ENCODE measurements at places on chromosomes 7 and 10.

GRCh38 chr7:111833466-111833865, 271.2 kb upstream of the IMMP2L start:
- DNase-seq = no peak

DNA sequence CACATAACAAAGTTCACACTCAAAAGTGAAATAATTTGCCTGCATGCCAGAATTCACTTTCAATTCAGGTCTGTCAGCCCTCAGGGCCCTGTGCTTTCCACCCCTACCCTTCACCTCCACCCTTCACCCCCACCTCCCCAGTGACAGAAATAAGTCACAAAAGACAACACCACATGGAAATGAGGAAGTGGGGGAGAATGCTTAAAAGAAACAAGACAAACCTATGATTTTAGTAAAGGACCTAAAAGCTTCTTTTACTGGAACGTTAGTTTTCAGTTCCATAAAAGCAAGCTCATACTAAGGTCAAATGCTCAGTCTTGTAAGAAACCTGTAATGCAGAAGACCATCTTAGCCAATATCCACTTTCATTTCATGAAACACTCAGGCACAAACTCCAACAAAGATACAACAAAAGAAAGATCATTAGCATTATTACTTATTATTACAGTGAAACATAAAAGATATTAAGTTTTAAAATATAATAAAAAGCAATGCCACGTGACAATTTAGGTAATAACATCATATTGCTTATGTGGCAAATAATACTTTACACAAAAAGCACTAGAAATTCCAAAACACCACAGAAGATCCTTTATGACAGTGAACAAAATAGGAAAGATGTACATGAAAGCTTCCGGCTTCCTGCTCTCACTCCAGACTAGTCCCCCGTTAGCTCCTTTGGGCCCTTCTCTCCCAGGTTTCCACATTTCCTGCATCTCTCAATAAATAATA, 112.1 kb downstream of the LMBR1 start:
- DNase-seq = no peak

DNA sequence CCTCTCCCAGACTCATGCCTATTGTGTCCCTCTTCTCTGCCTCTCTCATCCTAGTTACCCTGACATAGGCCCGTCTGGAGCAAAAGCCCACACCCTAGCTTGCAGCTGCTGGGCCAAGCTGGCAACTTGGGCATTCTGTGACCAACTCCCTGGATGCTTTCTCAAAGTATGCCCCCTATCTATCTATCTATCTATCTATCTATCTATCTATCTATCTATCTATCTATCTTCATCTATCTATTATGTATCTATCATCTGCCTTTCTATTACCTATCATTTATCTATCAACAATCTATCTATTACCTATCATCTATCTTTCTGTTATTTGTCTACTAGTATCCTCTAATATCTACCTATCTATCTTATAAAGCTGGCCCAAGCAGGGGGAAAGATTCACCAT, 45.4 kb upstream of the COL13A1 start:
- DNase-seq = no peak

DNA sequence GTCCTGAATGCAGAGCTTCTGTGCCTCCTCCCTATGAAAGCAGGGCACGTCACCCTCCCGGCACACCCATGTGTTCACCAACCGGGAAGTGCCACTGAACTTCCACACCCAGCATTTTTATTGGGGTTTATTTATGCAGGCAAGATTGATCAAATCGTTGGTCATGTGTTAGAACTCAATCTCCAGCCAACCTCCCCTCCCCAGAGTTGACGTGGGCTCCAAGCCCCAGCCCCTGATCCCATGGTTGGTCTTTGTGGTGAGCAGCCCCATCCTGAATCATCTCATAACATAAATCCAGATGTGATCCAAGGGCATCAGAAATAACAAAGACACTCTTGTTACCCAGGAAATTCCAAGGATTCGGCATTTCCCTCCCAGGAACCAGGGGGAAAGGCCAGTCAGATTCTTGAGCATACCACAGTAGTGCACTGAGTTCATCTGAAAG, 151.2 kb downstream of the TPST1 start:
- DNase-seq = no peak

DNA sequence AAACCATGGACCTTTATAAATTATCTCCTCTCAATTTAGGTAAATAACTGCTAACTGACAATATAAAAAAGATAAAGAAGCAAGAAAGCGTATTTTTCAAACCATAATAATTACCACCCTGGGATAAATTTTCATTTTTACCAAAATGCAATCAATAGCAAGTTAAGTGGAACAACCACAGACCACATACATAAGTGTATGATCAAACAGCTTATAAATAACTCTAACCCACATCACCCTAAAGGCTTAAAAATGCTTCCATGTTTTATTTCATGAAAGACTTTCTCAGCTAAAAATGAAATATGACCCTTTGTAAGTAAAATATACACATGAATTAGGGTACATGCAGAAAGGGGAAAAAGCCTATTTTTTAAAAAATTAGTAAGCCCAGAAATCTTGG, 156.5 kb downstream of the SGMS1 start:
- no peak for DNase-seq

- no peak for DNase-seq
Observed at GRCh38 chr10:122234416-122234815, 36.7 kb upstream of the BTBD16 start.

- DNase-seq = no peak
Observed at GRCh38 chr7:47260270-47260669, 321.6 kb downstream of the TNS3 start.

Data from cortex of kidney (tissue), 1 donor.